Activated T-helper 2 cell treated with anti-CD3 and anti-CD28 coated beads, Interferon-gamma antibody, Interleukin-2, Interleukin-4, amounts not matched to agents 10 μg/mL and 5 μg/mL and 100 μg/mL, durations not matched to agents 14 hours and 24 hours and 36 hours (primary cell): ENCODE measurements at places on chromosomes 12 and 14. TPM values are rescaled to one million over a fixed set of nuclear protein-coding genes. Genes with fewer than 3 reads are reported as not detected.

The CELA1 gene
- not detected in 2 replicates for total RNA-seq

- DNase-seq: no peak
- H3K4me1 ChIP-seq: no peaks in the 10 kb centered on the region
Observed at GRCh38 chr12:64534672-64535199, 75.6 kb upstream of the RASSF3 start.

GRCh38 chr12:94677778-94678177 is 27.4 kb upstream of the TMCC3 start:
- DNase-seq: no peak
- no peaks in the 10 kb centered on the region for H3K36me3 ChIP-seq
- no peak overlapping the region for H3K27ac ChIP-seq

- no peaks in the 10 kb centered on the region for H3K4me1 ChIP-seq
- no peaks in the 10 kb centered on the region for H3K36me3 ChIP-seq
- no peak overlapping the region for H3K27ac ChIP-seq
- H3K4me3 ChIP-seq: no peak overlapping the region
Observed at GRCh38 chr12:61853945-61854344, 406.3 kb upstream of the USP15 start.

GRCh38 chr14:58817846-58818245 is 180.1 kb downstream of the DACT1 start:
- no peak for DNase-seq
- no peak overlapping the region for H3K27ac ChIP-seq
- H3K36me3 ChIP-seq: no peaks in the 10 kb centered on the region
- no peaks in the 10 kb centered on the region for H3K4me1 ChIP-seq
- H3K27me3 ChIP-seq: no peaks in the 10 kb centered on the region

The PIANP gene
- total RNA-seq: 0.18 TPM in 1 of 2 replicates, not detected in the other
